Large intestine (tissue), 12 donors: ENCODE measurements at places on chromosomes 1 and 21. TPM values are rescaled to one million over a fixed set of nuclear protein-coding genes. Genes with fewer than 3 reads are reported as not detected.
A peak's percentile ranks its signal among the peaks of the same experiment; 100 is the strongest.

DNA sequence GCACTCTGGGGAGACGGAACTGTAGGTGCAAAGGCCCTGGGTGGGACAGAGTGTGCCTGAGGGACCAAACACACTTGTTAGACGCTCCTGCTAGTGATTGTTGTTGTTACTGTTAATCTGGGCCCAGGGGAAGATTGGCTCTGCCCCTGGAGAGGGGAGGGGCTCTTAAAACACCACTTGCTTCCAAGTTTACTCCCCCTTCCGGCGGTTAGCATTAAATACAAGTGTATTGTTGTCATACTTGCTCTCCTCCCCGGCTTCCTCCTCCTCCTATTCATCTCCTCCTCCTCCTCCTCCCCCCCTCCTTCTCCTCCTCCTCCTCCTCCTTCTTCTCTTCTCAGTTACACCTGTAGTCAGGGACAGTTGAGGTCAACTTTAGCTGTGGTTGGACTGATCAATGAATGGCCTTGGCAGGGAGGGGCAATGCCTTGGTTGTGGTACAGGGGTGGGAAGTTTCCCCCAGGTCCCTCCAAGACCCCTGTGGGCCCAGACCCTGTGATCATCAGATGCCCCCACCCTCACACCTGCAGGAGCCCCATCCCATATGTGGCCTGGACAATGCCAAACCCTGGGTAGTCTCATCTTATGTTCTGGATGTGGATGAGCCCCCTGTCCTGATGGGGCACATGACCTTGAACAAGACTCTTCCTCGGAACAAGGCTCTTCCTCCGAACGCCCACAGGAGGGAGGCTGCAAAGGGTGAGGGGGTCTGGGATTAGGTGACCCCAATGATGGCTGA is 217.3 kb downstream of the PTPRU start:
- peak; percentile 57 for DNase-seq
- no peak overlapping the region for H3K4me3 ChIP-seq
- H3K27ac ChIP-seq, result no peak overlapping the region

DNA sequence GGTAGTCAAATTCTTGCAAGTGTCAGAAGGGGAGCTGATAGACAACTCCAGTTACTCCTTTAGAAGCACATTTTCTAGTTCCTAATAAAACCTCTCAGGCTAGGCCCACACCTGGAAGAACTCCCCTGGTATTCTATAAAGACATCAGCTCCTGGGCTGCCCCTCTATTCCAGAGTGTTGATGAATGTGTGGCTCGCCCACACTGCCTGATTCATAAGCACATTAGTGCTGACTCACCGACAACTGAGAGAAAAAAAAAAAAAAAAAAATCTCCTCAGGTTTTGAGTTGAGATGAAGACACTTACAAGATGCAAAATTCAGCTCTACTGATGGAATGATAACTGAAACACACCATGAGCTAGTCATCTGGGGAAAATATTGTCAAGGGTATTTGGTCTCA is 188.1 kb downstream of the TNR start:
- H3K27ac ChIP-seq, result no peak overlapping the region
- H3K4me1 ChIP-seq, result no peaks in the 10 kb centered on the region
- no peak overlapping the region for H3K4me3 ChIP-seq
- no peaks in the 10 kb centered on the region for H3K27me3 ChIP-seq

DNA sequence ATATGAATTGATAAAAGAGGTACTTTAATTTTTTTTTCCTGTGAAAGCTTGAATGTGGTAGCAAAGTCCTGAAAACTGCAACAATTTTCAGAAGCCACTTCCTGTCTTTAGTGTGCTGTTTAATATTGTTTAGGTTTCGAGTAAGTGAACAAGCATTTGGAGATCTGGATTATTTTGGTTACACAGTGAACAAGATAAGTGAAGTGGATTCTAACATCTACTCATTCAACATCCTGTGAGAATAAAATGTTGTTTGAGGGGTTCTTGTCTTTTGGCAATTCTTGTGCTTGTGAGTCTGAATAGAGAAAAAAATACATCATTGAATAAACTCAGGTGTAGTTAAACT is 35.2 kb upstream of the PLA2G4A start:
- H3K4me3 ChIP-seq, result no peak overlapping the region
- no peaks in the 10 kb centered on the region for H3K27me3 ChIP-seq
- H3K4me1 ChIP-seq, result no peaks in the 10 kb centered on the region
- DNase-seq, result no peak

GRCh38 chr1:184623404-184623803 is 131.3 kb downstream of the EDEM3 start:
- peaks cover 14% of the 10 kb centered on the region for H3K4me1 ChIP-seq
- H3K27ac ChIP-seq, result no peak overlapping the region
- peak; percentile 22 for DNase-seq
- H3K27me3 ChIP-seq, result no peaks in the 10 kb centered on the region
- H3K4me3 ChIP-seq, result no peak overlapping the region

DNA sequence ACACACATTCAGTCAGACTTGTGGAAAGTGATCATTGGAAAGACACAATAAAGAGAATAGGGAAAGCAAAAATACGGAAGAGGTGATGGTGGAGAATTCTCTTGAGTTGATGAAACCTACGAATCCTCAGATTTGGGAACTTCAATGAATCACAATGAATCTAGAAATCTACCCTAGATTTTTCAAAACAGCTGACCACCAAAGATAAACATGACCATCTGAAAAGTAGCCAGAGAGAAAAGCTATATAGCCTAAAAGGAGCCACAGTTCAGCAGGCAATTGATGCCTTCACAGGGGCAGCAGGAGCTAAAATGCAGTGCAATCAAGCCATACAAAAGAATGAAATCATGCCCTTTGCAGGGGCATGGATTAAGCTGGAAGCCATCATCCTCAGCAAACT is 170.6 kb upstream of the RUNX1 start:
- no peaks in the 10 kb centered on the region for H3K27me3 ChIP-seq
- no peaks in the 10 kb centered on the region for H3K36me3 ChIP-seq
- no peaks in the 10 kb centered on the region for H3K4me1 ChIP-seq
- no peak overlapping the region for H3K4me3 ChIP-seq

- no peaks in the 10 kb centered on the region for H3K27me3 ChIP-seq
- peaks cover 5% of the 10 kb centered on the region for H3K36me3 ChIP-seq
- H3K4me1 ChIP-seq, result no peaks in the 10 kb centered on the region
- no peak overlapping the region for H3K27ac ChIP-seq
- DNase-seq, result no peak
These were observed 126.7 kb downstream of the CDC42BPA start for GRCh38 chr1:227191607-227192006.

- no peaks in the 10 kb centered on the region for H3K36me3 ChIP-seq
- H3K4me1 ChIP-seq, result no peaks in the 10 kb centered on the region
- no peak for DNase-seq
- no peak overlapping the region for H3K4me3 ChIP-seq
These were observed 8.8 kb upstream of the ZBTB18 start for GRCh38 chr1:244042293-244042692.

GRCh38 chr1:28329395-28330153 is 734 bp downstream of the MED18 start:
- peak overlapping the region; percentile 71 for H3K4me3 ChIP-seq
- peaks cover 36% of the 10 kb centered on the region for H3K36me3 ChIP-seq
- no peak for DNase-seq
- peak overlapping the region; percentile 92 for H3K27ac ChIP-seq
- peaks cover 33% of the 10 kb centered on the region for H3K4me1 ChIP-seq

GRCh38 chr1:208045463-208046260 is 134.7 kb upstream of the CD34 start:
- H3K4me1 ChIP-seq, result peaks cover 2% of the 10 kb centered on the region
- no peak overlapping the region for H3K27ac ChIP-seq
- H3K27me3 ChIP-seq, result peaks cover 31% of the 10 kb centered on the region
- H3K4me3 ChIP-seq, result no peak overlapping the region
- no peak for DNase-seq
- peaks cover 44% of the 10 kb centered on the region for H3K36me3 ChIP-seq

- peak overlapping the region; percentile 64 for H3K4me3 ChIP-seq
- H3K4me1 ChIP-seq, result peaks cover 5% of the 10 kb centered on the region
- no peaks in the 10 kb centered on the region for H3K36me3 ChIP-seq
These were observed 687 bp downstream of the TGFBR3 start for GRCh38 chr1:91885213-91885715.

- no peaks in the 10 kb centered on the region for H3K36me3 ChIP-seq
- H3K4me3 ChIP-seq, result no peak overlapping the region
- H3K4me1 ChIP-seq, result no peaks in the 10 kb centered on the region
- no peak overlapping the region for H3K27ac ChIP-seq
- H3K27me3 ChIP-seq, result no peaks in the 10 kb centered on the region
- DNase-seq, result no peak
These were observed 3.5 kb downstream of the OSCP1 start for GRCh38 chr1:36446746-36447145.

- no peak overlapping the region for H3K4me3 ChIP-seq
- no peaks in the 10 kb centered on the region for H3K27me3 ChIP-seq
- DNase-seq, result no peak
- no peaks in the 10 kb centered on the region for H3K36me3 ChIP-seq
- H3K4me1 ChIP-seq, result peaks cover 24% of the 10 kb centered on the region
- no peak overlapping the region for H3K27ac ChIP-seq
These were observed 32.7 kb upstream of the KIRREL1 start for GRCh38 chr1:157960773-157961172.

GRCh38 chr1:30888391-30888790 is 20.2 kb downstream of the SDC3 start:
- peaks cover 36% of the 10 kb centered on the region for H3K4me1 ChIP-seq
- DNase-seq, result peak; percentile 57
- no peak overlapping the region for H3K4me3 ChIP-seq
- H3K27ac ChIP-seq, result peak overlapping the region; percentile 74
- H3K27me3 ChIP-seq, result no peaks in the 10 kb centered on the region
- no peaks in the 10 kb centered on the region for H3K36me3 ChIP-seq

- no peaks in the 10 kb centered on the region for H3K36me3 ChIP-seq
- no peak overlapping the region for H3K4me3 ChIP-seq
- H3K27me3 ChIP-seq, result peaks cover 2% of the 10 kb centered on the region
- no peaks in the 10 kb centered on the region for H3K4me1 ChIP-seq
These were observed 33.1 kb downstream of the RGS8 start for GRCh38 chr1:182651339-182651724.

- no peaks in the 10 kb centered on the region for H3K36me3 ChIP-seq
- peaks cover 2% of the 10 kb centered on the region for H3K4me1 ChIP-seq
- H3K27me3 ChIP-seq, result no peaks in the 10 kb centered on the region
- no peak for DNase-seq
These were observed 71.7 kb upstream of the JUN start for GRCh38 chr1:58855274-58856165.

DNA sequence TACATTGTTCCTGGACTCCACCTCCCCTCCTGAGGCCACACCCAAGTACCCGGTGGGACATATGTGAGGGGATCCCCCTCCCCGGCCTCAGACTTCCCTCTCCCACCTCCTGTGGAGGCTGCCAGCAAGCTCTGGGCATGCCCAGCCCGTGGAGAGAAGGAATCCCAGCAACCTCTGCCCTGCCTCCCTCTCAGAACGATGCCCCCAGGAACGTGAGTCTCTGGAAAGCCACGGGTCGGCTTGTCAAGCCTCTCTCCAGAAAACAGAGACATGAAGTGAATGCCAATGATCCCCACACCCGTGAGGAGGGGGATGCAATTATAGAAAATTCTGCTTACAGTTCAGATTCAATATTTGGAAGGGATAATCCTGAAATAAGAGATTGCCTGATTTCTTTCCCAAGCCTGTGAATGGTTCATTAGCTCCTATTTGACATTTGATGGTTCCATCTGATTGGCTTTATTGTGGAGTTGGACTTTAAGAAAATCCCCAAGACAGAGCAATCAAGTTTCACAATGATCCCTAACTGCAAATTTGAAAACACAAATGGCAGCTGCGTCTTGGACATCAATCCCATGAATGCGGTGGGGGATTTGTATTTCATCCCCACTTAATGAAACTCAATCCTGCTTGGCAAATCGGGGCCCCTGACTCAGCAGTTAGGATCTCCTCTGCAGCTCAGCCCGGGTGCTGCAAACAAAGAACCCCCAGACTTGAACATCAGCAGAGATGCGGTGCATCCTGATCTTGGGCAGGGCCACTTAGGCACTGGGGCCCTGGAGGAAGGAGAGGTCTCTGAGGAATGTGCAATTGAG is 9.1 kb upstream of the GUCA2B start:
- no peaks in the 10 kb centered on the region for H3K4me1 ChIP-seq
- no peak overlapping the region for H3K27ac ChIP-seq
- peaks cover 49% of the 10 kb centered on the region for H3K27me3 ChIP-seq
- H3K4me3 ChIP-seq, result no peak overlapping the region
- no peak for DNase-seq
- no peaks in the 10 kb centered on the region for H3K36me3 ChIP-seq

DNA sequence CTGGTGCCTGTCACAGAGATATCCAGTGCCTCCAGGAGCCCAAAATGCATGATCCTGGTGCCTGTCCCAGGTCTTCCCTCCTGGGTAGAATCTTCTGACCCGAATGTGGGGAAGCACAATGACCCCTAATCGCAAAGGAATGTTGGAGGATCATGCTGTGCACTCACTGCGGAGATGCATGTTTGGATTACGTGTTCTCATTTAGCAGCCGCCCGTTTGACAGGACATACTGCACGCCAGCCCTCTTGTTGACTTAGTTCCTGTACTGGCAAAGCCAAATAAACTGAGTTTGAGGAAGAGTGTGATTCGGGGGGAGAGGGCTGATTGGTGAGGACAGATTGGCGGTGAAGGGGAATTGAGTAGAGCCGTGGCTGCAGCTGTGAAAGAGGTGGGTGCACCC is 85.9 kb upstream of the SIM2 start:
- no peak overlapping the region for H3K27ac ChIP-seq
- H3K27me3 ChIP-seq, result peaks cover 22% of the 10 kb centered on the region

DNA sequence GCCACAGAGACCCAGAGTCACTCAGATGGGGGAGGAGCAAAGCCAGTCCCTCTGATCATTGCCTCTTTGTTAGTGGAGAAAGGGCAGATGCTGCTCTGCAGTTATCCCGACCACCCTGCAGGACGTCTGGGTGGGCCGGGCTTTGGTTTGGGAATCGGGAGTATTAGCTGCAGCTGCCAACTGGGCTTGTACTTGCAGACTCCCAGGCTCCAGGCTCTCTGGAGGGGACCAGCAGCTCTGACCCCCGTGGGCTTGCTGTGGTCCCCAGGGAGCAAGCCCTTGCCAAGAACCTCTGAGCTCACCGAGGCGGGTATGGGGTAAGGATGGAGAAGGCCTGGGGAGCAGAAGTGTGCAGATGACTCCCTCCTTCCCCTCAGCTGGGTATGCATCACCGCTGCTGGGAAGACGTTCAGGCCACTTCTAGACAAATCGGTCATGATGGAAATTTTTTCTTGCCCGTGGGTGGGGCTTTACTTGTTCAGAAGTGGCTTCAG is 21.6 kb downstream of the MAPKAPK2 start:
- H3K4me3 ChIP-seq, result no peak overlapping the region
- peaks cover 34% of the 10 kb centered on the region for H3K4me1 ChIP-seq

GRCh38 chr1:52158218-52158617 is 16.3 kb downstream of the ZFYVE9 start:
- H3K27me3 ChIP-seq, result no peaks in the 10 kb centered on the region
- DNase-seq, result no peak
- H3K4me1 ChIP-seq, result no peaks in the 10 kb centered on the region
- H3K36me3 ChIP-seq, result no peaks in the 10 kb centered on the region

Gene GJB3
- polyA plus RNA-seq, result 0.21 TPM

Gene INAVA
- polyA plus RNA-seq, result 101 TPM

Gene TMPRSS2
- polyA plus RNA-seq, result 149 TPM

Gene PBX1
- 60.8 TPM for polyA plus RNA-seq

Gene UMODL1
- polyA plus RNA-seq, result 0.67 TPM

Gene HES3
- not detected for polyA plus RNA-seq

Gene SLC45A1
- polyA plus RNA-seq, result 2.0 TPM
